ENCODE measurements at places on chromosomes 12 and 14.

GRCh38 chr12:102522768-102523167 is 42.4 kb upstream of the IGF1 start:
- no peak for DNase-seq

DNA sequence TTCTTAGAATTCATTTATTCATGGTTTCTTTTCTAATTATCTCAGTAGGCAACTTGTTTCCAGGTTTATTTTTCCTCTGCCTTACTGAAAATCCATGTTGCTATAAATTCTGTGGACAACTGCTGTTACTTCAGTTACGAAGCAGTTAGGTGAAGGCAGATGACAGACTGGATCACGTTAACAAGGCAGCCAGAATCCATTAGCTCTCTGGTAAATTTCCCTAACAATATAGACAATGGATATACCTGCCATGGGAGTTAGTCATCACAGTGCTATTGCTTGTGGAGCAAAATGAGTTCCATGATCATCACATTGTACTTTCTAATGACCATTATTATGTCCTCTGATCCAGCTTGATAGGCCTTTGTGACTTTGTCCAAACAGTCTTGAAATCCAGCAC is 291.5 kb downstream of the NELL2 start:
- no peak for DNase-seq

DNA sequence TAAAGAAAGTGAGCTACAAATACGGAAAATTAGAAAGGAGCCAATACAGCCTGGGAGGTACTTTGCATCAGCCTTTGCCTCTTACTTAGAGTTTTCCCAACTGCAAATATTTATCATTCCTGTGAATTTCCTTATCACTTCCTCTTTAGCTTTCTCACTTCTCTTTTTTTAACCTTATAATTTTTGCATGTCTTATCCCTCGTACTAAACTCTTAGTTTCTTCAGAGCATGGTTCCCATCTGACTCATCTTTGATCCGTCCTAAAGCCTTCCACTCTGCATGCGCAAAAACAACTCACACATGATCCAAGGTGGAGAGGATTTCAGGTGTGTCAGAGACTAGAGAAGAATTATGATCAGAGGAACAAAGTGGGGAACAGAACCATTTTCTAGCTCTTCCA is 9.6 kb upstream of the SNAPC1 start:
- DNase-seq, result no peak

DNA sequence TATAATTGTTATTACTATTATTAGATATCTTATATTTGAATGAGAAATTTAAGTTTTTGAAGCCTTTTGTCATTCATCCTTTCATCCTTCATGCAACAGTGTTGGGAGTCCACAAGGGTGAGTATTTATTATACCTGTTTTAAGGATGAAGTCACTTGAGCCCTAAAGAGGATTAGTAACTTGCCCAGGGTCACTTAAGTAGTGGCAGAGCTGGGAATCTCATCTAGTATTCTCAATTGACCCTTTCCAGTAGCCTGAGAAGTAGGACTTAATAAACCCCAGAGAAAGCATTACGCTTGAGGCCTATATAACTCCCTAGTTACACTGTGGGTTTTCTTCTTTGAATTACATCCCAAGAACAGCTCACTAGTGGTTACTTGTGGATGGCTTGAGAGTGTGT is 119.8 kb downstream of the SRGAP1 start:
- no peak for DNase-seq

DNA sequence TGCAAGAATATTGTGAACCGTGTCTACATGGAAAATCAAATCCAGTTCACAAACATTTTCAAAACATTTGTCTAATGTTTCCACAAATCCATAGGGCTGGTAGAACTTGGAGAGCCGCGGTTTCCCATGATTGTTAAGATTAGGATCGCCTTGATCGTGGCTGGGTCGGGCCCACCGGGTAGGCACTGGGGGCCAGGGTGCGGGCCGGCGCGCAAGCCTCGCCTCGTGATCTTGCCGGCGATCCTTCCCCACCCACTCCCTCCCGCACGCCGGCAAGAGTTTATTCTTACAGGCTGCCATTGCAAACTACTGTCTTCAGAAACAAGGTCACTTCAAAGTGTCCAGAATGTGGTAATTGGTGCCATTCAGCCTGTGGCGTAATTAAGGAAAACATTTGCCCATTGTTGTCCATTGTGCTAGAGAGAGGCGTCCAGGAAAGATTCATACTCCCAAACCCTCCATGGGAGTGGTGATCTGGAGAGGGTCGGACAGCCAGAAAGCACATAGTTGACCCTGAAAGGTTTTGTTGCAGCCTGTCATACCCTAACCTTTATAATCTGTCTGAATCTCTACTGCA is 95.5 kb downstream of the BORCS5 start:
- DNase-seq, result no peak

GRCh38 chr12:39532448-39532847 is 87.2 kb downstream of the ABCD2 start:
- no peak for DNase-seq

GRCh38 chr12:93882763-93883162 is 205.6 kb downstream of the CRADD start:
- DNase-seq, result no peak

- DNase-seq, result no peak
Observed at GRCh38 chr12:9721394-9722092, 11.4 kb downstream of the CLECL1 start.

- DNase-seq, result no peak
Observed at GRCh38 chr14:57485635-57486034, 8.0 kb downstream of the CCDC198 start.

GRCh38 chr12:27151479-27151878 is 69.1 kb upstream of the C12orf71 start:
- no peak for DNase-seq

DNA sequence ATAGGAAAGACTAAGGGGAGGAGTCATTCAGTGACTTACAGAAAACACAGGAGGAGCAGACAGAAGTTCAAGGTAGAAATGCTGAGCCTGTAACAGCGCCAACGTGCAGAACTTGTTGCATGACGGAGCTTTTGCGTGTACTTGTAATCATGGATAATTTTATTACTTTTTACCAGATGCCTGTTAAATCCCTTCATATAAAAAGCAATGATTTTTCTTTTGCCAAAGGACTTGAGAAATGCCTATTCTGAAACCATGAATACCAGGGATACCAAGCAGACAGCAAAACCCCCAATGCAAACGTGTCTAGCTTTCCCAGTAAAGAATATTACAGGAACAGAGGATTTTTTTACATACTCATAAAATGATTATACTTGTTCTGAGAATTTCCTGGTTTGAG is 163.6 kb upstream of the GSC start:
- no peak for DNase-seq

DNA sequence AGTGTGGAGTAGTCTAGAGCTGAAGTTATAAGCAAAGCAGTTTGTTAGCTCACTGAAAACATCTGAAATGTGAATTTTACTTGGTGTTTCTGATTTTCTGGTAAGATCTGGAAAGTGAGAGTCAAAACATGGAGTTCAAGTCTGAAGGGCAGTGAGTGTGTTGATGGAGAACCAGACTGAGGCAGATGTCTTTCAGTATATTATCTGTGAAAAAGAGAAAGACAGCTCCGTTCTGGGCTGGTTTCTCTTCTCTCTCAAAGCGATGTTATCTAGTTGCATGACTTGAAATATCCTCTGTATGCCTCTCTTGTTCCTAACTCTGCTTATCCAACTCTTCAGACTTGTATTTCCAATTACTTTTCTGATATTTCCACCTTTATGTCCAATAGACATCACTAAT is 381.9 kb upstream of the RGS6 start:
- DNase-seq, result no peak

DNA sequence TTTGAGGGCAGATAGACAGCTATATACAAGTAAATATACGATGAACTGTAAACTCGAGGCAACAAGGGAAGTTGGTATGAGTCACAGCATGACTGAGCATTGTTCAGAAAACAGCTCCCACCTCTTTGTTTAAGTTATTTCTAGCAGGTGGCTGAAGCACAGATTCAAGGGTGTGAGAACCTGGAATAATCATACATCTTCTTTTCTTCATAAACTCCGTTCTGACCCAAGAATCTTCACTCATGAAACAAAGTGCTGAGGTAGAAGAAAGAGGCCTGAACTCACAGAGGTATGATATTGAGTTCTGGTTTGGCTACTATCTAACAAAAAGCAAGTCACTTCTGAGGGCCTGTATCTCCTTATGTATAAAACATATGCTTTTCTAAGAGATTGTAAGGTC is 364.1 kb upstream of the KITLG start:
- DNase-seq, result no peak

DNA sequence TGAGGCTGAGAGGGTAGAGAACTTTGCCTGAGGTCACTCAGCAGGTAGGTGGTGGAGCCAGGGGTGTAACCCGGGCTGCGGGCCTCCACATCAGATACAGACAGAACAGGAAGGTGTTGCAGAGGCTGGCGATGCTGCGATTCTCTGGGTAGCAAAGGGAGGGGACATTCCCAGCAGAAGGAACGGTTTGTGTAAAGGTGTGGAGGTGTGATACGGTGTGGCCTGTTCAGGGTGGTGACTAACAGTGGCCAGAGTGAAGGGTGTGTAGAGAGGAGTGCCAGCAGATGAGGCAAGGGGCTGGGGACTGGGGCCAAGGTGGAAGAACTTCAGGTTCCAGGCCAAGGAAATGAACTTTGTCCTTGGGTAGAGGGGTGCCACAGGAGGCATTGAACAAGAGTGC is 18.2 kb upstream of the FAIM2 start:
- DNase-seq, result no peak

DNA sequence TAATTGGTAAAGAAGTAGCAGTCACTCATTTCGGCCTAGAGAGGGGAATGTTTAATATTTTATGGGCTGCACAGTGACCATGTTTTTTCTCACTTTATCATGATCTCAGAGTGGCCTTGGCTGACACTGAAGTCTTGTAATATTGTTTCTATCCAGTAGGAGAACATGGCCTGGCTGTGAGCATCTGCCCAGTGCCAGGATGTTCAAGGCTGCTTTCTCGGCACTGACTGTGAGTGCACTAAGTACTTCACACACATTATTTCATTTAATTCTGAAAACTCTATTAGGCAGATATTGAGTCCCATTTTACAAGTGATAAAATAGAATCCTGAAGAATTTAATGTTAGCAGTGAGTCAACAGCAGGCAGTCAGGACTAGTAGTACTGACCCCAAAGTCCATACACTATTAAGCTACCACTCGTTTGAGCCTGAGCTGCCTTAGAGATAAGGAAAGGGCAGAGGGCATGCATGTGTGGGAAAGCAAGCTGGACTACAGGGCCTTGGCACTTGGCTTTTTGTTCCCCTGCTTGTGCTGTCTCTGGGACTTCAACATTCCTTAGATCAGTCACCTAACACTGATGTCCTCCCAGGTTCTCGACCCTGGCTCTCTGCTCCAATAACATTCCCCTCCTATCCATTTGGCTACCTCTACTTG is 42.2 kb upstream of the APPL2 start:
- no peak for DNase-seq

- no peak for DNase-seq
Observed at GRCh38 chr12:27583981-27584380, 60.0 kb downstream of the PPFIBP1 start.

DNA sequence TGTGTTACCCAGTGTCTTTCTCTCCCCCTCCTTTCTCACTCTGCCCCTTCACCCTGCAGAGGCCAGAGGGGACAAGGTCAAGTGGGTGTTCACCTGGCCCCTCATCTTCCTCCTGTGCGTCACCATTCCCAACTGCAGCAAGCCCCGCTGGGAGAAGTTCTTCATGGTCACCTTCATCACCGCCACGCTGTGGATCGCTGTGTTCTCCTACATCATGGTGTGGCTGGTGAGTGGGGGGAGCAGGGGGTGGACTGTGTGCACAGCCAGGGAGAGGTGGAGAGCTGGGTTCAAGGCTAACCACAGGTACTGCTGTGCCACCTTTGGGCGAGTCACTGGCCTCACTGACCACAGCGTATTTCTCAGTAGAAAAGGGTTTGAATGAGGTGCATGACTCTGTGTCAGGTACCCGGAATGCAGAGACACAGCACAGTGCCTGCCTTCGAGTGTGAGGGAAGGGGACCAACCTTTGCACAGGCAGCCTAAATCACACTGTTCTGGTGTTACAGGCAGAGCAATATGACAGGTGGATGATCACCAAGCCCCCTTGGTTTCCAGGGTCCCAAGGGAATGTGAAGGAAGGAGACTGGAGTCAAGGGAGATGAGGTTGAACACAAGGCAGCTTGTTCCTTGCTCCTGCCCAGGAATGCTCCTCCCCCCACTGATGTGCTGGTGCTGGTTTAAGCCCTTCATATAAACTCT is 30.8 kb upstream of the RIN3 start:
- no peak for DNase-seq

- DNase-seq, result peak; percentile 63
Observed at GRCh38 chr12:27498149-27498548, 25.9 kb upstream of the PPFIBP1 start.

DNA sequence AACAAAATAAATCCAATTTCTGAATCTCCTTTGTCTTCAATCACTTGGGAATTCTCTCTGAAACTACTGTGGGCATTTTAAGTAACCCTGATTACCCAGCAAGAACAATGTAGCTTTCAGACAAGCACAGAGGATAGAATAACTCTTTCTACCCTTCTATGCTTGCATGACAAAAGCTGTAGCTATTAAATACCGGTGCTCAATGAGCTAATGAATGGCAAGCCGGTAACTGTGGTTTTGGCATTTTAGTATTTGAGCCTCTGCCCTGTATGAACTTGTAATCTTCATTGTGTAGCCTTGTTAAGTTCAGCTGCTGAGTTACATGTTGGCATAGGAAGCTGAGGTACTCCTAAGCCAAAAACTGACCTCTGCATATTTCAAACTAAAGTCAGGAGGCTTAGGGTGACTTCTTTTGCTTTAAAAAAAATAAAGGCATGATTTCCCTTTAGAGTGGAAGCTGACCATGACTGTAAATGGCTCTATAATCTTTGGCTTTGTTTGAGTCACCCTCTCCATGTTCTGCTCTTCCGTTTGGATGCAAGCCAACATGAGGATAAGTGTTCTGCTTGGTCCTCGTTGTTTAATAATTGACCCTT is 171.0 kb upstream of the HIF1A start:
- no peak for DNase-seq

DNA sequence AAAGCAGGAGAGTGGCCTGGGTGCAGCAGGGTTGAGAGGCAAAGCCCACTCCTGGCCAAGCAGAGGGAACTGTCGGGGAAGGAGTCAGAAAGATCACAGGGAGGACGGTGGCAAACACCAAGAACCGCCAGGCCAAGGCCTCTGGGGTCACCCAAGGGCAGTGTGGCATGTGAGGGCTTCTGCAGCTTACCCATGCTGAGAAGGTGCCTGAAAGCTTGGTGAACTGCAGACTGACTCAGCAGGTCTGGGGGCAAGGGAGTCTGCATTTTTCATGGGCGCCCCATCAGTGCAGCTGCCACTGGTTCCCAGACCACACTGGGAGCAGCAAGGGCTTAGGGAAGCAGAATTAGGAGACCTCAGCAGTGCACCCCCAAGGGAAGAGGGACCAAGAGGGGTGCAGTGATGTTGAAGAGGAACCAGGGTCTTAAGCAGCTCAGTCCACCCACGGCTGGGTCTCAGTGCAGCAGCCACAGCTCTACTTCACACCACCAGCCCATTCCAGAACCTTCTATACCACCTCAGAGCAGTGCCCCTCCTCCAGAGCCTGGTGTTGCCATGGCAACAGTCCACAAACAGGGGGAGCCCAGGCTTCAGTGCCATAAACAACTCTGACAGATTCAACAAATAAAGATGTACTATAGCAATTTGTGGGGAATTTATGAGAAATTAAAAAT is 59.4 kb downstream of the ITPK1 start:
- DNase-seq, result peak; percentile 75

Data from thymus (tissue), 14 donors.